Central memory CD4-positive, alpha-beta T cell (primary cell): ENCODE measurements at places on chromosomes 16 and 17.

- DNase-seq, result no peak
Measured at GRCh38 chr17:70184770-70185169, 15.4 kb downstream of the KCNJ2 start.

GRCh38 chr17:628089-628941 lies 86.3 kb downstream of the VPS53 start:
- no peak for DNase-seq

DNA sequence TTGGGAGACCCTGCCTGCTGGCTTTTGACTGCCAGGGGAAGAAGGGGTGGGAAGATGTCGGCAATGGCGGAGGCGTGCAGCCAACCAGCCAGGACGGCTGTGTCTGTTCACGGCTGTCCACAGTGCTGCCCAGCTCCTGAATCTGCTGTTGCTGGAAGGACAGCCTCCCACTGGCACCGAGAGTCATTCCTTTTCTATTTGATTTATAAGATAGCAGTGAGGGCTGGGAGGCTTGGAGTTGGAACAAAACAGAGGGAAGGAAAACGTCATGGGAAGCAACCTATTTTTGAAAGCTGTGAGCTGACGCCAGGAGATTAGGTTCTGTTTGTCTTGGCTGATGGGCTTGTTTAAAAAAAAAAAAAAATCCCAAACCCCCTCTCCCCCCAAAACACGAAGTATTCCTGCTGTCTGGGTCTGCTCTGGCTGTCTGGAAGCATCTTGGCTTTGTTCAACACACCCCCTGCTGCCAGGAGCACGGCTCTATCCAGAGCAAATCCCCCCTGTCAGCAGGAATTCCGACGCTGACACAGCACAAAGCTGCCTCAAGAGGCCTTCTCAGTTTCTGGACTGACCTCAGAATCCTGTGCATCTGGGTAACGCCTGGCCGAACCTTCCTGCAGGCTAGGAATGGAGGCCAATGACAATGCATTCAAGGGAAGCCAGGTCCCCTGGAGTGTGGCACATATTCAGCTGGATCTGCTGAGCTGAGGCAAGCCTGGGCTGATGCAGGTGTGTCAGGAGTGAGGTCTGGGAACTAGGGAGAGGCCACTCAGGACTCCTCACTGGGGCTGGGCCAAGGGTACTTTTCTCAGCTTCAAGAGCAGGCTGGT lies 41.0 kb upstream of the SREBF1 start:
- no peak for DNase-seq

- DNase-seq, result no peak
Measured at GRCh38 chr16:19871721-19872120, 12.9 kb downstream of the GPRC5B start.

GRCh38 chr17:32520104-32520701 lies 33.4 kb downstream of the CDK5R1 start:
- peak; percentile 37 for DNase-seq

DNA sequence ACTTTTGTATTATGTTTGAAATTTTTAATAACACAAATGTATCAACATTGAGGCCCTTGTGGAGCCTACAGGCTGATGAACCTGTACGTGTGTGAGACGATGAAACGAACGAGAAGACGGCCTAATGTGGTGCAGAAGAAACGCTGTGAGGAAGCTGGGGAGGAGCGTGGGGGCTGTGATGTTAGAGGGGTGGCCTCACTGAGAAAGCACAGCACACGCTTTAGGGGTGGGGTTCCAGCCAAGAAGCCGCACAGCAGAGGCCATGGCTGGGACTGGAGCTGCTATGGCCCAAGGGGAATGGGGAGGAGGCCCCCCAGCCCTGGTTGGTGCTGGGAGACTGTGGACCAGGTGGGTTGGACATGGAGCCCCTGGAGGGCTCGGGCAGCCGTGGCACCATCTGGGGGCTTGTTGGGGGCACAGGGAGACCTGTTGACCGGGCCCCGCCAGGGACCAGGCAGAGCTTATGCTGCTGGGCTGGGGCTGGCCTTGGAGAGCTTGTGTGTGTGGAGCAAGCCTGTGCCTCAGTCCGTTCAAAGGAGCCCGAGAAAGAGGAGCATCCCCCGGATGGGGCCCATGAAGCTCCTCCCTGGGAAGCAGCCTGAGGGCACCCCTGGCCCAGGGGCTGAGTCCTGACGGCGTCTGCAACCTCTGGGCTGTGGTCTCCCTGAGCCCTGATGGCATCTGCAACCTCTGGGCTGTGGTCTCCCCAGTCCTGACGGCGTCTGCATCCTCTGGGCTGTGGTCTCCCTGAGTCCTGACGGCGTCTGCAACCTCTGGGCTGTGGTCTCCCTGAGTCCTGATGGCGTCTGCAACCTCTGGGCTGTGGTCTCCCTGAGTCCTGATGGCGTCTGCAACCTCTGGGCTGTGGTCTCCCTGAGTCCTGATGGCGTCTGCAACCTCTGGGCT lies 44.7 kb downstream of the METRNL start:
- peak; percentile 39 for DNase-seq

DNA sequence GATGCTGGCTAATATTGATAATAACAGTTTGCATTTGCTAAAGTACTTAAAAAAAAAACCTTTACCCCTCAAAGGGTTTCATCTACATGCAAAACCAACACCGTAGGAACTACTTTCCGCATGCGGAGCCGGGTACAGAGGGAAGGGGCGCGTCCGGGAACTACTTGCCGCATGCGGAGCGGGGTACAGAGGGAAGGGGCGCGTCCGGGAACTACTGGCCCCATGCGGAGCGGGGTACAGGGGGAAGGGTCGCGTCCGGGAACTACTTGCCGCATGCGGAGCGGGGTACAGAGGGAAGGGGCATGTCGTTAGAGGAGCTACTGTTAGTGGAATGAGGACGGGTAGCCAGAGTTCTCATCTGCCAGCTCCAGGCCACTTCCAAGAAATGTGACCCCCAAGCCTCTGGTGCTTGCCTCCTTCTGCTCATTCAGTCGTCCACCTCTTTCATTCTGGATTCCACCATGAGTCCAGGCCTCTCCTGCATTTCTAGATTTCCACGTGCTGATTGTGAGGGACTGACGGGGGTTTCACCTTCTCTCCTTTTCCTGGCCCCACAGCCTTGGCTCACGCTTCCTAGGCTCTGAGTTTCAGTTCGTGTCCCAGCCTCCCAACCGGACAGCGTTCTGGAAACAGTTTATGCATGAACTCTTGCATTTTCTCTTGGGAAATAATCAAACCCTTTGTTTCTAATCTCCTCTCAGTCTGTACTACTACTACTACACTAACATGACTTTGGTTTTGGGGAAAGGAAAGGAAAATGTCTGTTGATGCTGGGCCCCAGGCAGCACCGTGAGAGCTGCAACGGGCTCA lies 26.9 kb downstream of the MINK1 start:
- DNase-seq, result no peak

GRCh38 chr17:9205520-9206409 lies 184.5 kb downstream of the NTN1 start:
- DNase-seq, result no peak

DNA sequence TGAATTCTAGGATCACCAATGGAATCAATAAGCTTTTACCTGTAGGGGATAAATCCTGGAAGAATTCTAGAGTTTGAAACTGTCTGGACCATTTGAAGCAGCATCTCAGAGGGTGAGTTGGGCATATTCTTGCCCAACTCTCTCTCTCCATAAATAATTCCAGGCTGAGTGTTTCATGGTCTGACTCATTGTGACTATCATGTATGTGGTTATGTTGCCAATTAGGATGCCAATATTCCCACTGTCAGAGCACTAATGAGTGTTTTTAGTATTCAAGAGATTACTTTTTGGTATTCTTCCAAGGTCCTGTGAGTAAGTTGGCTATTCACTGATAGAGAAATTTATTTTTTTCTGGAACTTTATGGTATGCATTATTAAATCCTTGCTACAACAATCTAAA lies 456.9 kb downstream of the TOX3 start:
- DNase-seq, result no peak

DNA sequence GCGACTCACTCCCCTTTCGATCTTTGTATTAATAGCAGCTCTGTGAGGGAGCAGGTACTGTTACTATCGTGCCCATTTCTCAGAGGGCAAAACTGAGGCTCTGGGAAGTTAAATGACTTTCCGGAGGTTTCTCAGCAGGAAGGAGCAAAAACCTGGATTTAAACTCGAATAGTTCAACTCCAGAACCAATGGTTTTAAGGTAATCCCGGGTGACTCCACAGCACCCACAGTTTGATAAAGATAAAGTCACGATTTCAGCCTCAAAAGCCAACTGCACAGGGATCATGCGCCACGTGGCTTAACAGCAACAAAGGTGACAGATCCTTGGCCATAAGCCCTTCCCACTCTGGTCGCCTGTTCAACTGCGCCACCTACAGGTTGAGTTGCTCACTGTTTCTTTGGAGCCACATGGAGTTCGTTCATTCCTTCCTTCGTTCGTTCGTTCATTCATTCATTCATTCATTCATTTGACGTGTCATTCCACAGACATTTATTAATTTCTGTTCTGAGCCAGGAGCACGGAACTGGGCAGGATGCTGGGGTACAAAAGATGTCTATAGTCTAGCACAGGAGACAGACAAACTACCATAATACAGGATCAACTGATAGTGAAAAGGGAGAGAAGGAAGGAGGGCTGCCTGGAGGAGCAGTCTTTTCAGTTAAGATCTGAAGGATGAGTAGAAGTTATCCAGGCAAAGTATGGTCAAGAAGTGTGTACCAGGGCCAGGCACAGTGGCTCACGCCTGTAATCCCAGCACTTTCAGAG lies 134.8 kb downstream of the HS3ST2 start:
- DNase-seq, result peak; percentile 1

GRCh38 chr17:38598536-38598935 lies 7.2 kb downstream of the SRCIN1 start:
- DNase-seq, result no peak

GRCh38 chr17:46895171-46895570 lies 27.8 kb upstream of the GOSR2 start:
- no peak for DNase-seq

- no peak for DNase-seq
Measured at GRCh38 chr17:3389791-3390190, 3.7 kb upstream of the OR3A2 start.

DNA sequence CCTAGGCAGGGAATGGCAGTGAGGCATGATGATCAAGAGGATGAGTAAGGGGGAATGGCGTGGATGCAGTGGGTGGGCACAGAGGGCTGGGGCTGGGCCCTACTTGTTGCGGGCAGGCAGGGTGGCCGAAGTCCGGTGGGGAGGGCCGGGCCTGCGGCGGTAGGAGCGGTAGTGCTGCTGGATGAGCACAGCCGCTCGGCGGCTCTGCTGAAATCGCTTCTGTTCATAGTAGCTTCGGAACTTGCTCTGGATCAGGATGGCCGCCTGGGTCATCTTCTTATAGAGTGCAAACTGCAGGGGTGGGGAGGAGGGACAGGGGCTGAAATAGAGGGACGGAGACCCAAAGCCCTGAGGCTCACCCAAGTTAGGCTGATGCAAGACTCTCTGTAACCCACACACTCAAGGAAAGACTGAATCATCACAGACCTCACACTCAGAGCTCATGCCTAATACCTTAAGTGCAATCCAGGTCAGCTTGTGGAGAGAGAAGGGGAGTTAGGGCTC lies 1.5 kb upstream of the SPAG7 start:
- no peak for DNase-seq

GRCh38 chr17:38325221-38325851 lies 18.4 kb downstream of the GPR179 start:
- DNase-seq, result no peak

- peak; percentile 63 for DNase-seq
Measured at GRCh38 chr17:39164675-39165143, 1.3 kb downstream of the ARL5C start.

GRCh38 chr16:12729448-12729847 lies 74.2 kb downstream of the CPPED1 start:
- no peak for DNase-seq

- DNase-seq, result no peak
Measured at GRCh38 chr16:7601100-7601499, 268.5 kb downstream of the RBFOX1 start.
